ENCODE measurements at places on chromosomes 16 and 17. TPM values are rescaled to one million over a fixed set of nuclear protein-coding genes. Genes with fewer than 3 reads are reported as not detected.

DNA sequence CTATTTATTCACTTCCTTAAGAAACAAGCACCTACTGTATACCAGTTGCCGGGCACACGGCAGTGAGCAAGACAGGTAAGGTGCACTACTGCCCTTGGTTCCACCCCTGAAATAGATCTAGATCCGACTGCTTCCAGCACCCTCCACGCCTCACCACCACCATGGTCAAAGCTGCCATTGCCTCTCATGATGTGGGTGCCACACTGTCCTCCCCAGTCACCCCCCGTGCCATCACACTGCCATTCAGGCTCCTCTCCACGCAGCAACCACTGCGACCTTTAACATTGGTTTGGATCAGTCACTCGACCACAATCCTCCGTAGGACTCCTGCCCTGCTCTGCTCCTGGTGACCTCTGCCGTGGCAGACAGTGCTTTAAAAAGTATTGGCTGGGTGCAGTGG lies 226.8 kb downstream of the CPPED1 start:
- DNase-seq, result no peak

DNA sequence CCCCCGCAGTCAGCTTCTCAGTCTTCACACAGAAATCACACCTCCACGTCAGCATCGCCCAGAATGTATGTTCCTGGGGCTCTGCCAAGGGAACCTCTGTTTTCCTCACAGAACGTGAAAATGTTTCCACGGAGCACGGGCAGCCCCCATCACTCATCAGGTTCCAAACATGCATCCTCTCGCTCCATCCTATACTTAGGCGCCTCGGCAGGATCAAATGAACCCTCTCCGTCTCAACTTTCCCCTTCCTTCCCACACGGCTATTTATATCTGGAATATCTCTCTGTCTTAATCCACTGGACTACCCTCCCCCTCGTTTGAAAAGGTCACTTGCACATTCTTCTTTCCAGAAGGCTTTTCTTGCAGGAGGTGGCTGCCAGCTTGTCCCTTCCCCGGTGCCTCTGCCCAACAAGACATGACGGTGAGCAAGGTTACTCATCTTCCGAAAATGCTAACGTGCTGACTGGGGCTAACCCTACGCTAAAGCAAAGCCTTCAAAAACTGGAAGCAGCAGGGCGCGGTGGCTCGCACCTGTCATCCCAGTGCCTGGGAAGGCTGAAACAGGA lies 21.6 kb downstream of the NXN start:
- no peak for DNase-seq

DNA sequence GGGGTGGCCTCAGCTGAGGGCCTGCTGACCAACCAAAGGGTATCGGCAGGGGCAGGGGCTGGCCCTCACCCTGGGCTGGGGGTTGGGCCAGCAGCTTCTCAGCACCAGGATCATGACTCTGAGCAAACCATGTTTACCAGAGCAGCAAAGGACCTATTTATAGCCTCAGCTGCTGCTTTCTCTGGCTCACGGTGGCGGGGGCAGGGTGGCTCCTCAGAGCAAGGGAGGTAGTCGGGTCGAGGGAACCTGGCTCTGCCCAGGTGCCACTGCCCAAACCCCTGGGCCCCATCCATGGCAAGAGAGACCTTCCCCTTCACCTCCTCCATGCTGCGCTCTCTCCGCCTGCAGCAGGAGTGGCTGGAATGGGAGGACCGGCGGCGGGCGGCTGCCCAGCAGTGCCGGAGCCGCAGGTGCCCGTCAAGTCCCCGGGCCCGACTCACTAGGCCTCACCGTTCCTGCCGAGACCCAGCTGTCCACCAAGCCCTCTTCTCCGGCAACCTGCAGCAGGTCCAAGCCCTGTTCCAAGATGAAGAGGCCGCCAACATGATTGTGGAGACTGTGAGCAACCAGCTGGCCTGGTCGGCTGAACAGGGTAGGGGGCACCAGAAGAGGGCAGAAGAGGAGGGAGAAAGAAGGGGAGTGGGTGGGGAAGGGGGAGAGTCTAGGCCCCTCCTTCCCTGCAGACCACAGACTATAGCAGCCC lies at the start of gene ASB16:
ASB16 (plus strand) TSS at position 206 of the 703 bp plus-strand sequence; CDS start at position 292, 86 bp downstream.
- DNase-seq, result no peak

Gene ODAD4
- 0.19 TPM for total RNA-seq

Gene MEIOB
- total RNA-seq, result 0.27 TPM

Gene TSNAXIP1
- total RNA-seq, result 0.13 TPM
